Left colon (tissue), 2 donors: ENCODE measurements at places on chromosomes 7 and 10.

GRCh38 chr10:63364918-63365317, 100.9 kb downstream of the JMJD1C start:
- no peak for DNase-seq

- no peak for DNase-seq
These were observed 126.9 kb upstream of the ADCY1 start for GRCh38 chr7:45447296-45447695.

- no peak for DNase-seq
These were observed 21.9 kb upstream of the KCNK18 start for GRCh38 chr10:117175215-117175900.

GRCh38 chr10:90130321-90131086, 429.1 kb downstream of the KIF20B start:
- no peak for DNase-seq

- DNase-seq, result no peak
These were observed 26.1 kb downstream of the DPYSL4 start for GRCh38 chr10:132212816-132213215.

DNA sequence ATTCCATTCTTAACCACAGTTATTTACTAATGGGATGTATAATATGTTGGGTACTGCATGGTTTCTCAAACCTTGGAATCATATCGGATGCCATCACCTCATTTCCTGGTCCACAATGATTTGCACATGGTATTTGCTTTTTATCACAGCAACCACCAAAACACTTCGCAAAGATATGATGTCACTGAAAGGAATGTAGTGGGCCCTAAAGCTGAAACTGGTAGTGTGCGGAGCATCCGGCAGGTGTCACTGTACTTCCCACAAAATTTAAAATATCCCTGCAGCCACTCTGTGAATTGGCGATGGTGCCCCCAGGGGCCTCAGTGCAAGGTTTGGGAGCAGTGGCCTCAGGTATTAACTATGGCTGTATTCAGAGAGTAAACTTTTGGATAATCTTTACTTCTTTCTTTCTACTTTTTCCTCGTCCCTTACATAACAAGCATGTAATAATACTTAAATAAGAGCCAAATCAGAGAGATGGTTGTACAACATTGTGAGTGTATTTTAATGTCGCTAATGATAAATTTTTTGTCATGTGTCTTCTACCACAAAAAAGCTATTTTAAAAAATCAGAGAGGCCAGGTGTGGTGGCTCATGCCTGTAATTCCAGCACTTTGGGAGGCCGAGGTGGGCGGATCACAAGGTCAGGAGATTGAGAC, 66.2 kb downstream of the FAM241B start:
- DNase-seq, result no peak

GRCh38 chr7:47371733-47372368, 210.1 kb downstream of the TNS3 start:
- peak; percentile 93 for DNase-seq

- no peak for DNase-seq
These were observed 1.9 kb downstream of the FZD1 start for GRCh38 chr7:91266067-91266688.

- no peak for DNase-seq
These were observed 19.8 kb downstream of the MAD1L1 start for GRCh38 chr7:2212906-2213305.

DNA sequence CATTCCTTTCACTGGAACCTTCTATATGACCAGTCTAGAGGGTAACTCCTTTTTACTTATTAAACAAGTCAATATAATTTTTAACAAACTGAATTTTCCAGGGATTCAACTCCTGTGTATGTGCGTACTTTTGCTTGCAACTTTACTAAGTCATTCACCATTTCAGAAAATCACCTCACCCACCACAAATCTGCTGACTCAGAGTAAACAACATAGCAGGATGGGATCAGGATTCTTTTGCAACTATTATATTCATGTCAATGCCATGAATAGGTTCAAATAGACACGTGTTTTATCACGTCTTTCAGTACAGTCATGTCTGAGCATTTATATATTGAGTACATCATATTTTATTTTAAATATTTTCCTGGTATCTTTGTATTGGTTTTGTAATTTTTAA, 14.5 kb downstream of the CTTNBP2 start:
- DNase-seq, result no peak

DNA sequence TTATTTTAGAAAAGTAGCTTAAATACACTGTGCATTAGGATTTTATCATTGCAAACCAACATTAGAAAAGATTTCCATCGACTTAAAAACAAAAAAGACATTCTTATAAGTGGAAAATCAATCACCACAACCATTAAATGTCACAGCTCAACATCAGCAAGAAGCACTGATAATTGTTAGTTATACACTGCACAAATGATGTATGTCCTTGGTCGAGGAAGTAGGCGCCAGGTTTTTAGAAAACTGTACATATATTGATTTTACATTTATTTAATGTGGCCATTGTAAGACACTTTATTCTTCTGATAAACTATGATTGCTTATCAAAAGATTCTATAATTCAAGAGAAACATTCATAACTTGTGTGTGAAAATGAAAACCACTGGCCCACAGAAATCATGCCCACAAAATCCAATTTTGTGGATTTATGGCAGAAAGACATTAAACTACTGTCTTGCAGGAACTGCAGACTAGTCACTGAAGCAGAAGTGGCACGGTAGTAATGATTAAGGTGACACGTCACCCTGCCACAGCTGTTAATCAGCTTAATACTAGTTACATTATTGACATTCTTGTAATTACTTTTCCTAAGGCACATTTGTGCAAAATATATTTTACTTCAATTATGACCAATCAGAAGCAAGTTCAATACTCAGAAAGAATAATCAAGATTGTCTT, 79.4 kb downstream of the VPS41 start:
- no peak for DNase-seq

- no peak for DNase-seq
These were observed 82.4 kb upstream of the NME8 start for GRCh38 chr7:37765872-37766525.

DNA sequence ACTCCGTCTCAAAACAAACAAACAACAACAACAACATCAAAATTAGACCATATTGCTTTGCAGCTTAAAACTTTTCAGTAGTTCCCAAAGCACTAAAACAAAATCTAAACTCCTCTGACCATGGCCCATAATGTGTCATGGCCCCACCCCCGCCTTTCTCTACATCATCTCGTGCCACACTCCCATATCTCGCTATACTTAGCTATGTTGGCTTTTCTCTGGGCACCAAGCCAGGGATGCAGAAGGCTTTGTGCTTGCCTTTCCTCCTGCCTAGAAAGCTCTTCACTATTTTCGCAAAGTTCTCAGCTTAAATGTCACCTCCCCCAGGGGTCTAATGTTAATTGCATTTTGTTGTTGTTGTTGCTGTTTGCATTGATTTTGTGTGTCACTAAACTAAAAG, 15.1 kb upstream of the SLC16A12 start:
- no peak for DNase-seq

DNA sequence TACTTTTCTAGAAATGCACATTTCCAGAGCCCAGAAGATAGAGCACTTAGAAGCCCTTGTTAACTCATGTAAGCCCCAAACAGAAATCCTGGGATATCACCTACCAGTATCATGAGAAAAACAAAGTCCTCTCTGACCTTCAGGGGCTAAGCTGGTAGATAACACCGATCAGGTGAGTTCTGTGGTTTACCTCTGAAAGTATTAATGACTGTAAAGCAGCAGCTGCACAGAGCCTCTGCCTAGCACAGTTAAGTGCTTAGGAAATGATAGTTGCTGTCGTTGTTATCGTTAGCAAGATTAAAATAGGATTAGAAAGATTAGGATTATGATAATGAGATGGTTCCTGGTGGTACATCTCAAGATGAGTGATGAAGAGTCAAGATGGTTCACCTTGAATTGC, 64.9 kb downstream of the PLXNA4 start:
- no peak for DNase-seq

DNA sequence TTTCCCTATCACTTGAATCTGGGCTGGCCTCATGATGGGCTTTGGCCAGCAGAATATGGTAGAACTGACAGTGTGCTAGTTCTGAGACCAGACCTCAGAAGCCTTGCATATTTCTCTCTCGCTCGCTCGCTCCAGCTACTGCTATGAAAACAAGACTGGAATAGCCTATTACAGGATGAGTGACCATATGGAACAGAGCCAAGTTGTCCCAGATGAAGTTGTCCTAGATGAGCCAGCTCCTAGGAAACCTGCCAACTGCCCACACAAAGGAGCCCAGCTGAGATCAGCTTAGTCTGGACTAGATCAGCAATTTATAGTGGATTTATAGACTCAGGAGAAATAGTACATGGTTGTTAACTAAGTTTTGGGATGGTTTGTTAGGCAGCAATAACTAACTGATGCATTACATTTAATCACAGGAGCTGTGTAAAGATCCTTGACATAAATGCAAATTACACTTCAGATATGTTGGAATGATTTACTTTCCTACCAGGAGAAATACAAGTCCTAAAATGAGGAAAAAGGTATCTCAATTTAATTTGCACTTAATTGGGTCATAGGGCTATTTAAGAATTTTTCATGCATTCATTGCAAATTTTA, 6.8 kb upstream of the HECW1 start:
- no peak for DNase-seq

DNA sequence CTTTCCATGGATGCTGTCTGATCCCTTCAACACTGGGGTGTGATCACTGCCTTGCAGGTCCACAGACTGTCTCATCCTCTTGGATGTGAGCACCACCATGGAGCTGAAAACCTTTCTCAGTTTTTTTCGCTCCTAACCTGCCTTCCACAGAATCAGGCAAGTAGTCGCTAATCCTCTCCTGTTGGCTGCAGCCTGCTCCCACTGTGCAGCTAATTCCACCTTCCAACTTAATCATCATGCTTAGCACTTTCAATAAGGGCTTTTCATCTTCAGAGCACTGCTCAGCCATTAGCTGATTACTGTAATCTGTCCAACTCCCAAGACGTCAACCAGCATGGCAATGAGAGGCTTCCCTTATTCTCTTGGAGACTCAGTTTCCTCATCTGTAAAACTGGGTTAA, 15.1 kb upstream of the CDH23 start:
- DNase-seq, result no peak

DNA sequence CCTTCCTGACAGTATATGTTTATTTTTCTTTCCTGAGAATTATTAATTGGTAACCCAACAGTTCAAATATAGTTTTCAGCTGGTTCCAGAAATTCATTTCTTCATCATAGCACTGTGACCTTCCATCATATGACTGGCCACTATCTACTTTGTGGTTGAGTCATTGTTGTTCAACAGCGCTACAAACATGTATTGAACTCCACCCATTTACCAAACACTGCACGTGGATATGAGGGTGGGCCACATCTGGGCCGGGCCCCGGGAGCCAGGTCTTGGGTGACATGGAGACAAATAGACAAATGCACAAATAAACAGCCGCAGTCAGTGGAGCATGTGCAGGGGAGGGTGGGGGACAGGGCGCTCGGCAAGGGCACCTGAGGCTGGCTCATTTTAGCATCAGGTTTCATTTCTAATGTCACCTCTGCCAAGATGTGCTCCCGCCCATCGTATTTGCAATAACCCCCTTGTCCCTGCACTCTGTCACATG, 24.0 kb upstream of the EEPD1 start:
- peak; percentile 63 for DNase-seq

- no peak for DNase-seq
These were observed 46.9 kb downstream of the AP3M1 start for GRCh38 chr10:74103560-74104258.

DNA sequence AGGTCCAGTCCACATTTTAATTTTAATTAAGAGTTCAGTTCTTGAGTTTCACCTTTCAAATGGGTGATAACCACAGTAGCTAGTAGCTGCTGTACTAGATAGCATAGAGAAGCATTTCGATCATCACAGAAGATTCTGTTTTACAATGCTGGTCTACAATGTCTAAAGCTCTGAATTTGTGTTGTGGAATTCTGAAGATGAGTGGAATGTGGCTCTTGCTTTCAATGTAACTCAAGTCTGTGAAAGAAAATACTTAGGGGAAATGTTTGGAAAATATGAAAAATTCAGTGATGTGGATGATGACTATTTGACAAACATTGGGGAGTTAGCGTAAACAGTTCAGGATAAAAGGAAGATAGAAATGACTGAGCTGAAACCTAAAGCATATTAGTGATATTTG, 139.4 kb downstream of the GNAT3 start:
- DNase-seq, result no peak

- DNase-seq, result peak; percentile 5
These were observed 32.8 kb downstream of the KCNH2 start for GRCh38 chr7:150945171-150945852.

- no peak for DNase-seq
These were observed 36.2 kb downstream of the PDLIM1 start for GRCh38 chr10:95254629-95255028.

DNA sequence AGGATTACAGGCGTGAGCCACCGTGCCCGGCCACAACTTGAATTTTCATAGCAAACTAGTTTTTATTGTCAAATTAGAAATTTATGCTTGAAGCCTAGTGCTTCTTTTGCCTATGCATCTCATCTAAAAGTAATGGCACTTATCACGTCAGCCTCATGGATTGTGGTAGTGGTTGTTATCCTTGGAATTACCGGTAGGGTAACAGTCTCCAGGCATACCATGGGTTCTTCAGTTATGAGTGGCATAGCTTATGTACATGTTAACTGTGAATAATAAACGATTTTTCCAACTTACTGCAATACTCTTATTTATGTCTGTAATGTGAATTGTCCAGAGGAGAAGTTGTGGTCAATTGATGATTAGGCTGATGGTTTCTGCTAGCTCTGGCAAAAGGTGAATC, 63.1 kb downstream of the BMPR1A start:
- DNase-seq, result no peak

DNA sequence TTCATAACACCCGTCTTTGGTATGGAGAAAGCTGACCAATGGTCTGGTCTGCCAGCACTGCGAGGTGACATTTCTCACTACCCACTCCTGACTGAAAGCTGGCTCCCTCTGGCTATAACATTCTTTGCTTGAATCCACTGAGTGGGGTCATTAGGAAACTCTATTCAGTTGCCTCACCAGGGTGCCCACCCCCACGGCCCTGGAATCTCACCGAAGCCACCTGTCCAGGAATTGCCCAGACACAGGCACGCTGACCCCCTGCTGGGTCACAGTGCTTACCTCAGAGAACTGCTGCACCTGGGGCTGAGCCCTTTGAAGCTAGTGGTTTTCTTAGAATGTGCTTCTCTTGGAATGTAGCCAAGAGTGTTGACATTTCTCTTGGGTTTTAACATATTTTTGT, 28.6 kb downstream of the HECW1 start:
- no peak for DNase-seq

GRCh38 chr7:2060701-2061100, 172.0 kb downstream of the MAD1L1 start:
- DNase-seq, result no peak

DNA sequence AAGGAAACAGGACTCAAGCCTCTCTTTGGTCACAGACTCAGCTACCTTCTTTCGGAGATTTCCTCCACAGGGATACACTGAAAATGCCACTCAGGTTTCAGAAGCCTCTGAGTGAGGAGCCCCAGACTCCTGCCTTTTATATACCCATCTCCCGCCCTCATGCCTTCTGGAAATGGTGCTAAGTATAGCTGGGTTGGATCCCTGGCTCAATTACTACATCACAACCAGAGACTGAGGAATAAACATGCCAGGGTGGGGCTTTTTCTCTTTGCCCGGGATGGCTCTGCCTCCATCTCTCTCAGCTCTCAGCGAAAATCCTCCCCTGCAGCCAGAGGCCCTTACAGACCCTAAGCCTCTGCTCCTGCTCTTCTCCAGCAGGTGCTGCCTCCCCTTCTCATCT, 299.5 kb downstream of the KCNMA1 start:
- DNase-seq, result no peak

GRCh38 chr7:151590071-151590849, 70.6 kb upstream of the RHEB start:
- no peak for DNase-seq
